ENCODE measurements at places on chromosomes 11 and 22.

DNA sequence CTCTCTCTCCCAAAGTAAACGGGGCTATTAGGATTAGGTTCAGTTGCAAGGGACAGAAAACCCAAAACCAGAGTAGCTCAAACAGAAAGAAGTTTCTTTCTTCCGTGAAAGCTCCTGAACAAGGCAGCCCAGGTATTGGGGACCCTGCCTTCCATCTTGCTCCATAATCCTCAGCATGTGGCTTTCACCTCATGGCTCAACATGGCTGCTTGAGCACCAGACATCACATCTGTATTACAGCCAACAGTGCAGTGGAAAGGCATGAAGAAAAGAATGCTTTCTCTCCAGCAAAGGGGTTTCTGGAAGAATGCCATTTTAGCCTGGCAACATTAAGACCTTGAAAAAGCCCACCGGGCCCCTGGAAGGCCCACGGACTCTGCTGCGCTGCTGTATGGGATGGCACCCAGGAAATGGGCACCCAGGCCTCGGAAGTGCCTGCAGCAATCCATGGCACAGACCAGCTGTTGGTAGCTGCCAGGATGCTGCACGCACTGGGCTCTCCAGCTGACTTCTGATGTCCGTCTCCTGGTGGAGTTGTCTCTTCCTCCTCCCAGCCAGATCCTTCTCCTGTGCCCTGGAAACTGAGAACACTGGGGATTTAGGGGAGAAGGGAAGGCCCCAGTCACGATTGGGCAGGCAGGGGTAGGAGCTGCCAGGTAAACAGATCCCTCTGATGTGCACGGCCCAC, 22.6 kb downstream of the PDGFB start:
- DNase-seq = no peak

- DNase-seq = no peak
Measured at GRCh38 chr11:72774499-72774898, 19.3 kb downstream of the STARD10 start.

DNA sequence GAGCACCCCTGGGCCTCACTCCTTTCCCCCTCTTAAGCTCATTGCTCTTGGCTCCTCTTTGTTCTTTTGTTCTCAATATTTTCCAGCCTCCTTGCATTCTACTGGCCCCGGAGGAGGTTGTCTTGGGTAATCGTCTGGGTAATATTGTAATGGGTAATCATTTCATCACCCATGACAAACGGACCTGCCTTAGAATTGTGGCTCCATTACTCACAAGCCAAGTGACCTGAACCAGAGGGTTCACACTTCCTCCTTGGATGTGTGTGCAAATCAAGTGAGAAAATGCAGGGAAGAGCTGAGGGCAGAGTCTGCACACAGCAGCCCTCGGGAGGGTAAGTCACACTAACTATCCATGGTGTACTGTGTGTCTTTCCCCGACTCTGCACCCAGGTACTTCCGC, 305.0 kb downstream of the BUD13 start:
- DNase-seq = no peak

DNA sequence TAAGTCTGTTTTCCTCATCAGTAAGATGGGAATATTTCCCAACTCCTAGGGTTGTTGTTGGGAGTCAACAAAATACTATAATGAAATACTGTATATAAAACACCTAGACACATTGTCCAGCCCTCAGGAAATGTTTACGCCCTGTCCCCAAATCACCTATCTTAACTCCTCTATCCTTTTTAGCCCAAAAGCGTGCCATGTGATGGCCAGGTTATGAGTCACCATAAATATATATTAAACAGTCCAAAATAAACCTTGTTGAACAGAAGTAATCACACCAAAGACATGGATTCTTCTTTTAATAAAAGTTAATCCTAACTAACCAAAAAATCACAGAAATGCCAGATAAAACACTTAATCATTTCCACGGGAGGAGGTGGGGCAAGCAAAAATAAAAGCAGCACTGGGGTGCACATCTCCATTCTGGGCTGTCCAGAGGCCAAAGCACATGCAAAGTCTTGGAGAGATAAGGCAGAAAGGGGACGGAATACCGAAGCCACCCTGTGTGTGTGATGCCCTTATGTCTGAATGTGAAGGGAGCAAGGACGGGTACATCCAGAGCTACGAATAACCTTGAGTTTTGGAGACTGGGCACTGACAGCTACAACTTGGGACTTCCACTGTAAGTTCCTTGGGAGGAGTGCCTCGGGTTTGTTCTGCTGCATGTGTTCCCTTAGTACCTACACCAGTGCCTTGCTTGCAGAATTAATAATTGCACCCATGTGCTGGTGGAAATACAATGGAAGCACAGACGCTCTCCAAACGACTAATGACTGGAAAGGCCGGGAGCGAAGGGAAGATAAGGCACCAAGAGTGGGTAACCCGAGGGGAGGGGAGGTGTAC, 1.1 kb downstream of the OSBP start:
- DNase-seq = no peak

GRCh38 chr22:44648085-44648820, 53.8 kb upstream of the PRR5 start:
- no peak for DNase-seq

All from stimulated activated CD8-positive, alpha-beta memory T cell treated with anti-CD3 and anti-CD28 coated beads, Interleukin-15, amount 100 ng/mL, for 4 hours (primary cell).